ENCODE measurements at places on chromosomes 1 and 21. TPM values are rescaled to one million over a fixed set of nuclear protein-coding genes. Genes with fewer than 3 reads are reported as not detected.
A peak's percentile ranks its signal among the peaks of the same experiment; 100 is the strongest.

DNA sequence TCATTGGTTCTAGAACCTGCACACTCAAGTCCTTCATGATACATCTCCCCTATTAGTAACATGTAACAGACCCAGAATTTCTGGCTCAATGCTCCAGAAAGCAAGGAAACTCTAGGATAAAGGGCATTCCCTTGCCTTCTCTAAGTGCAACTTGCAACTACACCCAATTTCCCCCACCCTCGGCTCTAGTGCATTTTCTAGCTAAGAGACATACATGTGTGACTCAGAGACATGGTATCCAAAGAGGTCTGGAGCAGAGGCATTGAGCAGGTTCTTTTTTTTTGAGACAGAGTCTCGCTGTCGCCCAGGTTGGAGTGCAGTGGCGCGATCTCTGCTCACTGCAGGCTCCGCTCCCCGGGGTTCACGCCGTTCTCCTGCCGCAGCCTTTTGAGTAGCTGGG is 132.9 kb downstream of the ZC3H11B start:
- no peak for DNase-seq

GRCh38 chr21:36927719-36928117 is 38.8 kb downstream of the HLCS start:
- peak; percentile 61 for DNase-seq

DNA sequence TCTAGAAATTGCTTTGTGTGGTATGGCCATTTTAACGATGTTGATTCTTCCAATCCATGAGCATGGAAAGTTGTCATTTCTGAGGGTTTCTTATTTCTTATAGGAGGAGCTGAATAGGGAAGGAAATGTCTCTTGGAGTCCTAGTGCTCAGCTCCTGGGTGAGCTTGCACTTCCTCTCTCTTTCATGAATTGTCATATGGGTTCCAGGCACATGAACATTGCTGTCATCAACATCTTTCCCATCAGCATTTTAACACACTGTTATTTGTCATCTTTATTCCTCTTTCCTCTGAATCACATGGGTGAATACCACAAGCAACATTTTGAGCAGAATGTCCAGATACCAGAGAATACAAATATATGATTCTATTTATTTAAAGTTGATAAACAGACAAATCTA is 23.4 kb downstream of the SLAMF6 start:
- DNase-seq, result no peak

- no peak for DNase-seq
Observed at GRCh38 chr1:115952547-115952946, 23.8 kb upstream of the SLC22A15 start.

DNA sequence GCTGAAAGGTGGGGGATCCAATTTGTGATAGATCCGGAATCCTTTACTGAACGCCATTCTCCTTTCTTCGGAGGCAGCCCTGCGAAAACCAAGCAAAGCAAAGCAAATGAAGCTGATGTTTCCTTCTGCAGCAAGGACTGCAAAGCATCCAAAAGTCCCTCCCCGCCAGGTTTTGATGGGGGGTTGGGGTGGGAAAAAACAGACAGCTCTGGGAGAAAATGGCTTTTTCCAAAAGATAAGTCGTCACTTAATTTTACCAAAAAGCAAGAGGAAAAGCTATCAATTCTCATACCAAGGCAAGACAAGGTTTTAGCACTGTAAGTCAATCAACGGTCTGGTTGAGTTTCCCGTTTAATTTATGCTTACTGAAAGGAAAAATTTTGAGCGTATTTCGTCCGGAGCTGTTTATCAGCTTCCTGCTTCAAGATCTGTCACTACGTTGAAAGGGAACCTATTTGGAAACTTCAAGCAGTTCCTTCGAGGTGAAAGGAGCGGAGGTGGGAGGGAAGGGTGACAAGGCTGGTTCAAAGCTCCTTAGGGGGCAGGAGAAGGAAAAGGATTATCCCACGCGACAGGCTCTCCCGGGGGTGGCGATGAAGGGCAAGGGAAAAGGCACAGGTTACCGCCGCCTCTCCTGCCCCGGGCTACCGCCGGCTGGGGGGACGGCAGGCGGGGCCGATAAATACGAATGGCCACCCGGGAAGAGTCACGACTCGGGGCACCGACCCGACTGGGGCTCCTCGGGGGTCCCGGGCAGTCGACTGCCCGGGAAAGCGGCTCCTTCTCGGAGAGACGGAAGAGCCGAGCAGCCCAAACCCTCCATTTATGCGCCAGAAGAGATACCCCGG is 750 bp downstream of the SYNJ1 start:
- DNase-seq, result peak; percentile 1

- DNase-seq, result no peak
Observed at GRCh38 chr1:211965108-211965805, 70.1 kb downstream of the INTS7 start.

GRCh38 chr1:53576866-53577760 is 117.9 kb downstream of the DMRTB1 start:
- DNase-seq, result no peak

GRCh38 chr1:211828584-211829342 is 1.8 kb downstream of the LPGAT1 start:
- DNase-seq, result no peak

- DNase-seq, result peak; percentile 56
Observed at GRCh38 chr1:87045761-87046304, 131.4 kb downstream of the HS2ST1 start.

DNA sequence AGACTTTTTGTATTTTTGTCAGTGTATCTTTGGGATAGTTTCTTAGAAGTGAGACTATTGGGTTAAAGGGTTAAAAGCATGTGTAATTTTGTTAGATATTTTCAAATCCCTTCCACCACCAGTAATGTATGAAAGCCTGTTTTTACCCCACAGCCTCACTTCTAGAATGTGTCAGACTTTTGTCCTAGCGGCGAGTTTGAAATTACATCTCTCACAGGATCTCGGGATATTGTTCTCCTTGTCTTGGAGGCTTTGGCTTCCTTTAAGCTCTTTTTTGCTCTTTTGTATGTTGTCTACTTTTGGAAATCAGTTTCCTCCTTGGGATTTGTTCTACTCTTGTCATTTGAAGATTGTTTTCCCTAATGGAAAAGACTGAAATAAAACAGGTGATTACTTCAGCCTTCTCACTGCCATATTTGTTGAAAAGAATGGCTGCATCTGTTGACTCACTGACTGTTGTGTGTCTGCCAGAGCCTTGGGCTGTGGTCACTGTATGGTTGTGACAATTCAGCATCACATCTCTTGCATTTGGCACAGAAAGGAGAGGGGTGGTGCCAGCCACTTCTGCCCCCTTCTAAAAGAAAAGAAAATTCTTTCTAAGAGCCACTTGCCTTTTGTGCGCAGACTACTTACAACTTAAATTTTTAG is 22.6 kb downstream of the ST3GAL3 start:
- no peak for DNase-seq

DNA sequence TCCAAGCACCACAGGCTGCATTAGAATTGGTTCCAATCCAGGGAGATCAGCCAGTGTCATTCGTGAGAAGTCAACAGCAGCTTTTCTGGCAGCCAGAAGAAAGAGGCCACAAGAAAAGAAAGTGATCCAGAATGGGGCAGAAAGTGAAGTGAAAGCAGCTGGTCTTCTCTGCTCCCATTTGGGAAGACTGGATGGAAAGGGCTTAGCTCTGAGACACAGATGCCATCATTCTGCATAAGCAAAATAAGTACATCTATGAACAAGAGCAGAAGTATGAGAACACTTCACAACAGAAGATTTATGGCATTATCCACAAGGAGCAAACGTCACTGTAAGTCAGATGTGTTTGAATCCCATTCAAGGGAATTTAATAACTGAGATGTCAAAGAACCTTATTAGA is 326.5 kb upstream of the ESRRG start:
- DNase-seq, result no peak

DNA sequence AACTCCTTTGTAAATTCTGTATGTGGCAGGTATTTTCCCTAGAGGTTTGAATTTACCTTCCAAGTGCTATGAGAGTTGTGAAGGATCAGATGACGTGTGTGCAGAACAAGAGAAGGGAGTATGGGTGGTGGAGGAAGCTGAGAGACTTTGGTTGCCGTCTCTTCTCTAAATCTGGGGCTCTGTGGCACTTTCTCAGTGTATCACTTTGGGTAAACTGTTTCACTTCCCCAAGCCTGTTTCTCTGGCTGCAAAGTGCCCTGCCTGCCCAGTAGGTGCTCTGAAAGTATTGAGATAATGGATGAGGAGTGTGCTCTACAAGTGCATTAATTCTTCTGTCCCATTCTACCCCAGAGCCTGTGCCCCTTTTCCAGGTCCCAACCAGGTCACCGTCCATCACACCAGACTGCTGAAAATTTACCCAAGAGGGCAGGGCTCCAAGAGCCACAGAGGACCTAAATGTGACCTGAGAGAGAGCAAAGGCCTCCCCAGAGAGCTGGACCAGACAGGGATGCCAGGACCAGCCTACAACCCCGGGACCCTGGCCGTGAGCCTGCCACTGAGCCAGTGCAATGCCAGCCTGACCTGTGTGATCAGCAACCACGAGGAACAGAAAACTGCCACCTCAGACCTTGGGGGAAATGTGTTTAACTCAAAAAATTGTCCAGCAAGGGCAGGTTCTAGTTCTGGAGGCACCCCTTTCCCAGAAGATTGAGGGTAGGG is 131.6 kb upstream of the ETV3 start:
- no peak for DNase-seq

- no peak for DNase-seq
Observed at GRCh38 chr1:88376421-88376820, 307.7 kb upstream of the PKN2 start.

DNA sequence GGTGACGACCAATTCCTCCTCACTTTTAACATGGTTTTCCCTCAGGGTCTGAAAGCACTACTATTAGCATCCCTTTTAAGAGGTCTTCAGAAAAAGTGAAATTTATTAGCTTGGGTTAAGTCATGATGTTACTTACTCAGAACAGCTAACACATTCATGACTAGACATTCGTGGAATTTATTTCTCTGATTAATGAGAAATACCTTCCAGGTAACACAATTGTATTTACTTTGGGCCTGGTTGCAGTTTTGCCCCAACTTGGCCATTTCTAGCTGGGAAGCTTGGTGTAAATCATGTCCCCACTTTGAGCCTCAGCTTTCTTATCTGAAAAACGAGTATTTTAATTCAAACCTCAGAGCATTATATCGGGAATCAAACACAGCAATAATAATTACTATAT is 119.2 kb upstream of the SPATA6 start:
- no peak for DNase-seq

PCBP3 gene
- 0.66 TPM for total RNA-seq

TMEM63A gene
- 33.0 TPM for total RNA-seq

RBM11 gene
- 6.3 TPM for total RNA-seq

KRTAP10-10 gene
- not detected for total RNA-seq

RGS13 gene
- total RNA-seq, result not detected

TCP10L gene
- 0.48 TPM for total RNA-seq

THEM5 gene
- total RNA-seq, result not detected

SLAMF8 gene
- total RNA-seq, result 2.1 TPM

MDM4 gene
- total RNA-seq, result 64.3 TPM

OVAAL gene
- not detected for total RNA-seq

EXTL1 gene
- not detected for total RNA-seq
